T-helper 2 cell treated with Interferon-gamma antibody and Interleukin-4, amounts not matched to agents 100 ng/mL and 5 ng/mL, for 36 hours (primary cell): ENCODE measurements at places on chromosomes 12 and 14. TPM values are rescaled to one million over a fixed set of nuclear protein-coding genes. Genes with fewer than 3 reads are reported as not detected.

Gene GPR84
- 0.32 and 0.39 TPM in 2 replicates for total RNA-seq

Gene DTX3
- 18.1 and 19.1 TPM in 2 replicates for total RNA-seq

Gene CAPZA3
- not detected in 2 replicates for total RNA-seq

Gene CTSG
- total RNA-seq: 0.18 TPM in 1 of 2 replicates, not detected in the other

Gene BLOC1S1
- total RNA-seq: 118 and 123 TPM in 2 replicates

Gene KRT83
- not detected in 2 replicates for total RNA-seq
